ENCODE measurements at places on chromosomes 4 and X.

DNA sequence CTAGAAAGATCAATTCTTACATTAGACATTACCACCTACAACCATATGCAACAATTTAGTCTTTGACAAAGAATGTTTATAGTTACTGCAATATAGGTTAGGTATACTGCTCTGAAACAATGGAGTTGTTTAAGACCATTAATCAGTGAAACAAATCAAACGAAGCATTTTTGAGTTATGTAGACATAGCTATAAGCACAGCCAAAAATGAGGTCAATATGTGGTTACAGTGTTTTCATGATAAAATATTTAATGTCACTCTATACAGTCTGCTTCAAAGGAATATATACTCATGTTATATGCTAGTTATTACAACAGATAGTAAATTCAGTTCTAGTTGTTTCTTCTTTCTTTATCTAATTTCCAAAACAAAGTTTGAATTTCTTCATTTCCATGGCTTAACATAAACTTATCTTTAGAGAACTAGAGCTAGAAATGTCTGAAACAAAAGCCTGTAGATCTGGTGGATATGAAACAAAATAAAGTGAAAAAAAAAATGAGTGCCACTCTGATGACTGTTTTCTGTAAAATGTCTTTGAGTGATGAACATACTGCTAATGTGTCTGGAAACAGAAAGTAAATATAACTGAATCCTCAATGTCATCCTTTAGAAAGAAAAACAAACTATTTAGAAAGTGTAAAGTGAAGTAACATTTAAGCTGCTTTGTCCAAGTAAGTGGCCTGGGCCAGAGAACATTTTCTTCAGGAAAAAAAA lies 809.0 kb downstream of the FAT4 start:
- DNase-seq: no peak

DNA sequence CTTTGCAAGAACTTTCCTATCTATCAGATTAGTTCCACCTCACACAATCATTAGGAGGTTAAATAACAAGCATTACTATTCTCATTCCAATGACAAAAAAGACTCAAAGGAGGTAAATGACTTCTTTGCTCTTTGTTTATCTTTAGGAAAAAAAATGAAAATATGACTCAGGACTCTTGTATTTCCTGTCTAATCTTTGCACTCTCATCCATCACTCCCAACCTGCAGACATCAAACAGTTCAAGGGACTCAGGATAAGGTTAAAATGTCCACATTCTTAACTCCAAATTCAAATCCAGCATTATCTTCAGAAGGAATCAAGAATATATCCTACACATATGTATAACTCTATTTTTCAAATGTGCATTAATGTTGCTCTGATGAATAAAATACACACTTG lies 139.6 kb downstream of the UNC5C start:
- no peak for DNase-seq

DNA sequence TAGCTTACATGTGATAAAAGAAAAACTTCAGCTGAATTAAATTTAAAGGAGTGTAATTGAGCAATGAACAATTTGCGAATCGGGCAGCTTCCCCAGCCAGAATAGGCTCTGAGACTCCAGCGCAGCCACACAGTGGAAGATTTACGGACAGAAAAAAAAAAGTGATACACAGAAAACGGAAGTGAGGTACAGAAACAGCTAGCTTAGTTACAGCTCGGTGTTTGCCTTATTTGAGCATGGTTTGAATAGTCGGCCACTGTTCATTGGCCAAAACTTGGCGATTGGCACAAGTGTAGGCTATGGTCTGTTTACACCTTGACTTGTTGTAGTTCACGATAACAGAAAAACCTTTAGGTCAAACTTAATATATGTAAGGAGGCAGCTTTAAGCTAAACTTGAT lies 16.7 kb upstream of the SUPT20HL1 start:
- DNase-seq: no peak

DNA sequence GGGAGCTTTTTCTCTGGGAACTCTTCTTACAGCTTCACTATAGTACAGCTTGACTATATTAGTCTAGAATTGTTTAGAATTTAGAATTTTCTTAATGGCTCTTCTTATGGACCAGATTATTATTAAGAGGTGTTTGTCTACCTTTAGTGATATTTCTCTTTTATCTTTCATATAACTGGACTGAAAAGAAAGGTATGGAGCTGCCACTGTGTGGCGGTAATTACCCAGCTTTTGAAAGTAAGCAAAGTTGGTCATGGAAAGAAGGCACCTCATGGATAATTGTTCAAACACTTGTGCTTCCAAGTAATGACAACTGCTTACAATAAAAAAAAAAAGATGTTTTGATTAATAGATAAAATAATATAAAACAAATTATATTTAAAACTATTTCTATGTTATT lies 1112.5 kb downstream of the TECRL start:
- no peak for DNase-seq

GRCh38 chr4:40173470-40173875 lies 23.4 kb upstream of the RHOH start:
- DNase-seq: no peak

- DNase-seq: no peak
These were observed 1568.9 kb upstream of the IGFBP7 start for GRCh38 chr4:58679051-58679450.

DNA sequence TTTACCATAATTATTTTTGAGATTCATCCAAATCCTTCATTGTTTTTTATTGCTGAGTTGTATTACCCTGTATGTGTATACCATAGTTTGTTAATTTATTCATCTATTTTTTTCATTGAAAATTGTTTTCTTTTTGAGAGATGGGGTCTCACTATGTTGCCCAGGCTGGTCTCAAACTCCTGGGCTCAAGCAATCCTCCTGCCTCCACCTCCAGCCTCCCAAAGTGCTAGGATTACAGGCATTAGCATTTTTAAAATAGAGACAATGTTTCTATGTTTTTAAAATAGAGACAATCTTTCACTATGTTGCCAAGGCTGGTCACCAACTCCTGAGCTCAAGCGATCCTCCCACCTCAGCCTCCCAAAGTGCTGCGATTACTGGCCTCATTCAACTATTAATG lies 1.6 kb upstream of the MAGIX start:
- DNase-seq: no peak

GRCh38 chrX:48474127-48474526 lies 1.9 kb upstream of the FTSJ1 start:
- DNase-seq: no peak

DNA sequence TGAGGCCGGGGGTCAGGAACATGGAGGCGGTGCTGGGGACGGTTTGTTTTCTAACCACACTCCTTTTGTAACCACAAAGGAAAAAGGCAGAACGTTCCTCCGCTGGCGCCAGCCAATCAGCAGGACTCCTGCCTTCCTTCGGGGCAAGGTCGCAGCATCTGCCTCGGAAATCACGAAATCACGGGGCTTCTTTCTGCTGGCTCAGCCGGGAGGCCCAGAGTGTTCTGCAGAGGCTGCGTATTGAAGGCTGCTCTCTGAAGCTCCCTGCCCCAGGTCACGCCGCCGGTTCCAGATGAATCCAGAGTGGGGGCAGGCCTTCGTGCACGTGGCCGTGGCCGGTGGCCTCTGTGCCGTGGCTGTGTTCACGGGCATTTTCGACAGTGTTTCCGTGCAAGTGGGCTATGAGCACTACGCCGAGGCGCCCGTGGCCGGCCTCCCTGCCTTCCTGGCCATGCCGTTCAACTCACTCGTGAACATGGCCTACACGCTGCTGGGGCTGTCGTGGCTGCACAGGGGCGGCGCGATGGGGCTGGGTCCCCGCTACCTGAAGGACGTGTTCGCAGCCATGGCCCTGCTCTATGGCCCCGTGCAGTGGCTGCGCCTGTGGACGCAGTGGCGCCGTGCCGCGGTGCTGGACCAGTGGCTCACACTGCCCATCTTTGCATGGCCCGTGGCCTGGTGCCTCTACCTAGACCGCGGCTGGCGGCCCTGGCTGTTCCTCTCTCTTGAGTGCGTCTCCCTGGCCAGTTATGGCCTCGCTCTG lies 9.4 kb downstream of the TMEM187 start:
- peak; percentile 34 for DNase-seq

GRCh38 chrX:9475984-9476383 lies 11.1 kb downstream of the TBL1X start:
- DNase-seq: no peak

DNA sequence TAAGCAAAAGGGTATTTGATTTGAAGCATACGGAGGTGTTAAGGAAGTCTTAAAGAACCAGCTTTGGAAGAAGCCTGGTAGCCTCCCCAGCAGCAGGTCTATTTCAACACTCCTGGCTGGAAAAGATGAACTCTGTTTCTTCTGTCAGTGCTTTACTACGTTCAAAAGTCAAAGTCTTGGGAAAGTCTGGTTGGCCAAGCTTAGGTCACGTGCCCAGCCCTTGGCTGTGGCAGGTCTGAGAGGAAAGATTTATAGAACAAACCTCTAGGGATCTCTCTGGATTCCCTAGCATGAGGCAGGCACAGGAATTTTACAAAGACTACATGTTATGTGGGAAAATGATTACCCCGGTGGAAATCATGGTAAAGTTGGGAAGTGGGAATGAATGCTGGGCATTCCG lies 8.6 kb upstream of the ARHGAP10 start:
- DNase-seq: no peak

GRCh38 chr4:169064296-169064695 lies 54.2 kb upstream of the CBR4 start:
- no peak for DNase-seq

GRCh38 chrX:123626962-123627361 lies 105.9 kb downstream of the THOC2 start:
- DNase-seq: no peak

DNA sequence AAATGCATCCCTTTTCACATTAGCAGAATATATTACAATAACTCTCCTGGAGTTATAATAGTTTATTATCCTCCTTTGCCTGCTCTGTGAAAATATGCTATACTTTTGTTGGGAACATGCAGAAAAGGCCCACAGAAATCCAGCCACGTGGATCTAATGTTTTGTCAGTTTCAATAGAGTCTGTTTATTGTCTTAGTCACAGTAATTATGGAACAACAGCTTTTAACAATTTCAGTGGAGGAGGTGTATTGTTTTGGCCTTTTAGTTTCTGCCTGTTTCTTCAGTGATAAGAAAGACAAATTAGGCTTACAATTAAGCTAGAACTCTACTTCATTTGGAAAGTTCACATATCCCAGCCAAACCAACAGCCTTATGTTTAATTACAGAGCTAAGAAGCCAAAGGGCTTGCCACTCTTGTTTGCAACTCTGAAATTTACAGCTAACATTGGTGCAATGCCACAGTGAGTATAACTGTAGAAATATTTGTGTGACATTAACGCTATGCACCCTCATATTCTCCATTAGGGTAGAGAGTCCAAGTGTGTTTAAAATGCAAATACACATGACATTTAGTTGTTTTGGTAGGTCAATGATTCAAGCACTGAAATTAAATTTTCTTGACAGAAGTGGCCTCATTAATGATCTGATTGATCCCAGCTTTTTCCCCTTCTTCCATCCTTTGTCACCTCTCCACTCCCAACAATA lies 175.8 kb downstream of the USP46 start:
- no peak for DNase-seq

GRCh38 chrX:1725472-1725871 lies 110.6 kb downstream of the ASMT start:
- DNase-seq: no peak

DNA sequence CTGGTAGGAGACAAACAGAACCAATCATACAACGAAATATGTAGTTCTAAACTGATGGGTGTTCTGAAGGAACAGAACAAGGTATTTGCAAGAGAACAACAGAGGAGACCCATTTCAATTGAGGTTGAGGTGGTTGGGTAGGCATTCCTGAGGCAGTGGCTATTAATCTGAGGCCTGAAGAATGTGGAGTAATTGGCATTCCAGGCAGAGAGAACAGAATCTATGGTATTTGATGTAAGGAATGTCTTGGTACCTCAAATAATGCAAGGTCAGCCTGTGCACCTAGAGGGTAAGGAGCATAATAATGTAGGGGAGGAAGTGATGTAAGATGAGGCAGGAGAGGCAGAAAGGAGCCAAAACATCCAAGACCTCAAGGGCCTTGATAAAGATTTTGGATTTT lies 109.5 kb upstream of the TEX13C start:
- DNase-seq: no peak

DNA sequence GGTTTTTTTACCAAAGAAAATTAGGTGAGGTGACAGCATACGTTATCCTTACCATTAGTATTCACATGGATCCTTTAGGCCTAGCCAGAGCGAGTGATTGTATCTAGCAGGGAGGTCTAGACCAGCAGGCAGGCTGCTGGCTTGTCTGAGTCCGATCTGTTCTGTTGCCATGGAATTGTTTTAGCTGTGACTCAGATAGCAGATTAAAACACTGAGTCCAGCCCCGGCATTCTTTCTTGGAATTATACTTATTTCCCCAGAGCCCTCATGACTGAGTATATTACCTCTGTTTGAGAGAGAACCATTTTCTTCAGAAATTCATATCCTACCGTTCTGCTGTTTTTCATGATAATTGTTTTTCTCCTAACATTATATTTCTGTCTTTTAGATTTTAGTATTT lies 37.4 kb downstream of the OCRL start:
- no peak for DNase-seq

DNA sequence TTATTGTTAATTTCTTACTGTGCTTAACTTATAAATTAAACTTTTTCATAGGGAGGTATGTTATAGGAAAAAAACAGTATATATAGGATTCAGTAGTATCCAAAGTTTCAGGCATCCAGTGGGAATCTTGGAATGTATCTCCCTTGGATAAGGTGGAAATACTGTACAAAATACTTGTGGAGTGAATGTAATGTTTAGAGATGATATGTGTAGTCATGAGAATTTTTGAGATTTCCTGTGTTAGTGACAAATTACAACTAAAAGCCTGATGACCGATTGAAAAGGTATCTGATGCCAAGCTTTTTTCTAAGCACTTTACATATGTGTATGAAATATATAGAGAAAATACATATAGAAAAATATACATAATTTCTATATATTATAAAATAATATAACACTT lies 69.2 kb downstream of the STK32B start:
- no peak for DNase-seq

DNA sequence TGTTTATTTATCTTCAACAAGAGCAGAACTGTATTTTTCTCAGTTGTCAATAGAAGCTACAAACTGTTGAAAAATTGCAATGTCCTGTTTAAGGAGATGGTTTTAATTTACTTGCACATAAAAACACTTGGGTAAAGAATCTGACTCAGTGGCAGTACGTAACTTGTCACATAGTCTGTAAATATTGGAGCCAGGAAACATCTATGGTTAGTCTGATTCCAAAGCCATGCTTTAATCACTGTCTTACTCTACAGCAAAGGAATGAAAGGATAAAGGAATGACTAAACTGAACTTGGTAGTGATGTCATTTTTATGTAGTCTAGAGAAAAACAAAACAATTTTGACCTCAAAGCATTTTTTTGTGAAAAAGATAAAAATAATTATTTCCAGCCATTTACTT lies 537.2 kb downstream of the STIM2 start:
- DNase-seq: no peak

DNA sequence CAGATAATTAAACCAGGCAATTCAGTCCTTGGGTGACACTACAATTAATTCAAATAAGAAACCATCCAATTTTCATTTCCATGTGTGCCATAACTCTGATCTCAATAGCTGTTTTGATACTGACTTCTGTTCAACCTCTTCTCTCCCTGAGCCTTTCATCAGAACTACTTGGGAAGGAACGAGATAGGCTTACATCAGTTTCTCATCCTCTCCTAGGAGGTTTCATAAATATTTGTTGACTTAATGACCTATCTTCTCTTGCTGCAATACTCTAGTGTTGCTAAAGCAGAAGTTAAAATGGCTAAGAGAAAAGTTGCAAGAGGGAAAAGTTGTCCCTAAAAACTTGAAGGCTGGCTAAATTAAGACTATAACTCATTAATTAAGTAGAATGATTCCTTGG lies 41.8 kb downstream of the PRKG2 start:
- no peak for DNase-seq
